AG09309 (cell line): ENCODE measurements at places on chromosomes 11 and 22.

GRCh38 chr11:36605221-36606216, 7.5 kb upstream of the RAG2 start:
- DNase-seq: no peak

DNA sequence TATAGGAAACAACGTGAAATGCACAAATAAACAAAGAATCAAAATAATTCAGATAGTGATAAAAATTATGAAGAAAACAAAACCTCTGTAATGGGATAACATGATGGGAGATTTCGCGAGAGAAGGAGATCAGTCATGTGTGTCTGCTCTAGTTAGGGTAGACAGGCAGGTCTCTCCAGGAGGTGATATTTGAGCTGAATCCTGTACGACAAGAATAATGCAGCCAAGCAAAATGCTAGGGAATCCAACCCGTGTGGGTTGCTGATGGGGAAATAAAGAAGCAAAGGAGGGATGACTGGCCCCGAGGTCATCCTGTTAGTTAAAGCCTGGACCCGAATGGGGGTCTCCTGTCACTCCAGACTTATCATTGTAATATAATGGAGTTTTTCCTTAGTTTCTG, 16.0 kb downstream of the MAML2 start:
- no peak for DNase-seq

DNA sequence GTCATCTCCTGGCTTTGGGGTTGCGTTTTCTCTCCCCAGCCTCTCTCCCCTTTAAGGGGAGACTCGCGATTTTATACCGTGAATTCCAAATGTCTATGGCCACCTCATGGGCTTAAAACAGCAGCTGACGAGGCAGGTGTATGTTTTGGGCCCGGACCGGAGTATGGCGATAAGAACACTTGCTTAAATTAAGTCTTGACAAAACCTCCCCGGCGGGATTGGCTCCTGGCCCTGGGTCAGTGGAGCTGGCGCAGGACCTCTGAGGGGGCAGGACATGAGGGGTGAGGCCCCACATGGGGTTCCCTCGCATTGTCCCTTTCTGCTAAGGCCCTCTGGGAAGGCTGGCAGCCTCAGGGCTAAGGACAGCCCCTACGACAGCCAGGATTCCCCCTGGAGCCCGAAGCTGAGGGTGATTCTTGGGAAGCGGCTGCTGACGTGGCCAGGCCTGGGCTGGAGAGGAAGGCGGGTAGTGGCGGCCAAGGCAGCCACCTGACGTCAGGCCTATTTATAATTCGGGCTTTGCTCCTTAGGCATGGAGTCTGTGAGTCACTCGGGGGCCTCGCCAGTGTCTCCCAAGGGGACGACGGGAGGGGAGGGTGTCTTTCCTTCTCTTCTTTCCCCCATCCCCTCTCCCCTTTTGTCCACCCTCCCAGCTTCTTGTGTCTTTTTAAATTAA, 12.7 kb downstream of the MYO18B start:
- peak; percentile 77 for DNase-seq

DNA sequence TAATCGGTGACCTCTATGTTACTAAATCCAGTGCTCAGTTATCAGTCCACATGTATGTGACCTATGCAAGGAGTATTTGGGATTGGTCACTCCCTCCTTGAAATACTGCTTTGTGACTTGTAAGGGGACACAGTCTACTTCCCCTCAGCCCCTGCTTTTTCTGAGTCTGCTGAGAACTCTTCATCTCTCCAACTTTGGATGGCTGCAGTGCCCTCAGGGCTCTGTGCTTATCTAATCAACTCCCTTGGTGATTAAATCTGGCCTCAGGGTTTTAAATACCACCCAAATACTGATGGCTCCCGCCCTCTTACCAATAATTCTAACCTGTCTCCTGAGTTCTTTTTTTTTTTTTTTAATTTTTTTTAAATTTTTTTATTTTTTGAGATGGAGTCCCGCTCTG, 40.2 kb downstream of the FAM118A start:
- no peak for DNase-seq

- DNase-seq: no peak
Observed at GRCh38 chr22:49170053-49170452, 657.6 kb downstream of the BRD1 start.

GRCh38 chr11:61901397-61901796, 10.1 kb upstream of the FADS3 start:
- no peak for DNase-seq

GRCh38 chr11:31246451-31247165, 122.9 kb downstream of the DCDC1 start:
- no peak for DNase-seq

DNA sequence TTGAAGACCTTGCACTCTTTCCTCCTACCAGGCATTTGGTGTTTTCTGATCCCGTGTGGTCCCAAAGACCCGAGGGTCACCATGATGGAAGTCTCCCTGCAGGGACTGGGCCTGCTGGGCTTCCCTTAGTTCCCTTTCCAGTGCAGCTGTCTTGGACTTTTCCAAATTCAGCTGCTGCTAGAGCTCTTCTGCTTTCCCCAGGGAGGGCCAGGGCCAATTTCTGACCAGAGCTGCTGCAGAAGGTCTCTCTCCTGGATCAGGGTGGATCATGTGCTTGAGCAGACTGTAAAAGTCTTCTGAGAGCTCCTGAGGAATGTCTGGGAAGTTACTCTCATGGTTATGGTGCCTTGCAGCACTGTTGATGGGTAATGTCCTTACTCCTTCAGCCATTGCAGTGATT, 23.2 kb downstream of the LDLRAD3 start:
- no peak for DNase-seq

- DNase-seq: no peak
Observed at GRCh38 chr22:22884010-22884887, 3.4 kb upstream of the IGLL5 start.

DNA sequence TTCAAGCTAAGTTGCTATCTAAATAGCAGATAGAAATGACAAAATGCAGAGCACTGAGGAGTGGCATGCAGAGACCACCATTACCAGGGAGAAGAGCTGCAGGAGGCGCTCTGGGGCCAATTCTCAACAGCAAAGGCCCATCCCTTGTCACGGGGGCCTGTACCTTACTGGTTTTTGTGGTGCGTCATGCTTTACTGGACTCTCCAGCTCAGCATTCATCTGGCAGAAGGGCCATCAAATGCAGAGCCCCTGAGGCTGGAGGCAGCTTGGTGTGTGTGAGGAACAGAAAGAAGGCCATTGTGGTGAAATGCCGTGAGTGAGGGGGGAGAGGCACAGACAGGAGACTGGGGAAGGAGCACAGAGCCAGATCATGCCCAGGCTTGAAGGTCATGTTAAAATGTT, 56.5 kb upstream of the NAV2 start:
- DNase-seq: no peak

- peak; percentile 18 for DNase-seq
Observed at GRCh38 chr11:34926831-34927132, 10.4 kb downstream of the PDHX start.

DNA sequence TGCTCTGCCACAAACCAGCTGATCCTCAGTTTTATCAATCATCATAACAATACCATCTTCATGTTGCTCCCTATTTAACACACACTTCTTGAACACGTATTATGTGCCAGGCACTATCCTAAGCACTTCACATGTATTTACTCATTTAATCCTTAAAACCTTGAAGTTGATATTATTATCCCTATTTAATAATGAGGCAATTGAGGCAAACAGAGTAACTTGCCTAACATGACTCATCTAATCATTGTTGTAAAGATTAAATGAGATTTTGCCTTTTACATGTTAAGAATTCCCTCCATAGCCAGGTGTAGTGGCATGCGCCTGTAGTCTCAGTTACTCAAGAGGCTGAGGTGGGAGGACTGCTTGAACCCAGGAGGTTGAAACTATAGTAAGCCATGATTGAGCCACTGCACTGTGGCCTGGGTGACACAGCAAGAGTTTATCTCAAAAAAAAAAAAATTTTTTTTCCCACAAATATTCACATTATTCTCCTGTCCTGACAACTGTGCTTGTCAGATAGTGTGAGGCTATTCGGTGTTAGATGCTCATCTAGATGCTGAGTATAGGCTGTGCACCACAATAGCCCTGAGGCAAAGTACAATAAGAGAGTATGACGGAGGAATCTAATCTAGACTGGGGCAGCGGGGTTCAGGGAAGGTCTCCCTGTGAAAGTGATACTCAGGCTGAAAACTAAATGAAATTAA, 13.4 kb downstream of the CKAP5 start:
- no peak for DNase-seq

GRCh38 chr11:125101596-125101995, 9.8 kb downstream of the TMEM218 start:
- no peak for DNase-seq

GRCh38 chr11:103609117-103610066, 427.0 kb upstream of the DDI1 start:
- DNase-seq: peak; percentile 85

GRCh38 chr22:17548010-17548755, 15.1 kb upstream of the SLC25A18 start:
- DNase-seq: no peak

DNA sequence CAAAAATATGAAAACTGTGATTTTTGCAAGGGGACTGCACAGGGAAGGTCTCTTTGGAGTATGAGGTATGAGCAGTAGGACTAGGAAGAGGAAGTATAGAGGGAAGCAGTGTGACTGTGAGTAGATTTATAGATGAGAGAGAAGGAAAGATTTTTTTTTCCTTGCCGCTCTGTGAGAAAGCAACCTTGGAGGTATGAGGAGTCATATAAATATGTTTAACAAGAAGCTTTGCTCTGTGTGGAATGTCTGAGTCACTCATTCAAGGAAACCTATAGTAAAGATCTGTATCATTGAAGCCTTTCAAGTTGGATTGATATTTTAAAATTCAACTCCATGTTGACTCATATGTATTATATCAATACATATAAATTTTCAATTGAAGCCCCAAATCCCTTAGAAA, 26.2 kb downstream of the DNHD1 start:
- peak; percentile 16 for DNase-seq

DNA sequence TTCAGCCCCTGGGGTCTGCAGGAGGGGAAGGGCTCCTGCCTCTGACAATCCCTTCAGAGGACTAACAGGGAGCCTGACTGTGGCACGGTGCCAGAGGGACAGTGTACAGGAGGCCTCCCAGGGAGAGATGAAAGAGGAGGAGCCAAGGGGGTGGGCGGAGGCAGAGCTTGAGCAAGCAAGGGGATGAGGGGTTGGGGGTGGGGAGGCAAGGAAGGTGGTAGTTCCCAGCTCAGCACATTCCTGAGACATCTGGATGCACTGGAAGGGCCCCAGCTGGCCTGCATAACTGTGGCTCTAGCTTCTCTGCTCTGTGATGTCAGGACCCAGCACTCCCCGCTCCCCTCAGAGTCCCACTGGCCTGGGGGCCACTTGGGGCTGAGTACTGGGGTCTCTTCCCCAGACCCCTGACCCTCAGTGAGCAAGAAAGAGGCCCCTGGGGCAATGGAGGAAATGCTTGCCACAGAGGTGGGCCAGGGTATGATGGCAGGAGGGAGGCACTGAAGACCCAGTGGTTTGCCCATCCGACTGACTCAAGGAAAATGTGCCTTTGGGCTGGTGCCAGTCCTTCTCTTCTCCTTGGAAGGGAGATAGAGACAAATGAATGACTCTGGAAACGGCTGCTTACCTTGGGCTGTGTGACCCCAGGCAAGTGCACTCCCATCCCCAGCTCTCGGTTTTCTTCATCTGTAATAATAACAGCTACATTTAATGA, 13.3 kb downstream of the CREB3L1 start:
- DNase-seq: peak; percentile 94

DNA sequence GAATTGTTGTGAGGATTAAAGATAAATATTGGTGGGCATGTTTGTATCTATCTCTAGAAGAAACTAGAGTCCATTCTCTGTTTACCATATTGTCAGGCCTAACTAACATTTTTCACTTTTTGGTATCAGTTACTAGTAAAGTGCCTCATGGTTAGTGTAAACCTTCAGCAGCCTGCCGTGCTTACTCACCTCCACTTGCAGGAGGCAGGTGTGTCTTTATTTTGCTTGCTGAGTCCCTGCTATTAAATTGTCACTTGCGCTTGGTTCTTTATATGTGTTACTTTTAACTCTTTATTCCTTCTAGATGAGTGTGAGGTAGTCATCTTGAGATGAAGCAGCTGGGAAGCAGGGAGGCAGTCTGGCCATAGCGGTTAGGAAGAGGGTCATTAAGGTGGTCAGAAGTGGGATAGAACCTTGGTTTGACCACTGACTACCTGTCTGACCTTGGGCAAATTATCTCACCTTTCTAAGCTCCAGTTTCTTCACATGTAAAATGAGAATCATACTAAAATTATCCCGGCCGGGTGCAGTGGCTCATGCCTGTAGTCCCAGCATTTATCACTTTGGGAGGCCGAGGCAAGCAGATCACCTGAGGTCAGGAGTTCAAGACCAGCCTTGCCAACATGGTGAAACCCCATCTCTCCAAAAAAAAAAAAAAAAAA, 21.2 kb downstream of the PPP6R3 start:
- DNase-seq: no peak

DNA sequence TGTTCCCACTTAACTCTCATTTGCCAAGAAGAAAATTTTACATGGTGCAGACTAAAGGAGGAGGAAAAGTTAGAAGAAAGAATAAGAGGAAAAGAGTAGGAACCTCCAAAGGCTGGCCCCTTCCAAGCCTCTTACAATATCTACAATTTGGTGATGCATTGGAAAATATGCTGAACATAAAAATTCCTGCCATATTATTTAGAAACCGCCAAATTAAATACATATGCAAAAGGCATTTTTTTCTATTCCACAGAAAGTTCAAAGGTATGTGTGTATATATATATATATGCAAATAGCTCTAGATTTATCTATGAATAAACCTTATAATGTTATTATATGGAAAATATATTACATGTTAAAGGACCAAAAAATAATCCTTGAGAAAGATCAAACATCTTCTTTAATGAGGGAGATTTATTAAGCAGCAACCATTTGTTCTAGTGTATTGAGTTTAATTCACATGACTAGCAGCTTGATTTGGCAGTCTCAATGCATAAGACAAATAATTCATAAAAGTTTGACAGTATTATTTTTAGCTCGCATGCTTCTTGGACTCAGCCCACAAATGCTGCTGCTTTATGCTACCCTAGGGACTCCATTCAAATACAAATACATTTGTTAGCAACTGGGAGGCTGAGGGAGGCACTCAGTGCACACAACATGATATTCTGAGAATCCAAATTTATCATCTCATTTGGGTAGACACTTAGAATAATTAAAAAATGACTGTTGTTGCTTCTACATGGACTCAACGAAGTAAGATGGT, 184.9 kb downstream of the SBF2 start:
- DNase-seq: peak; percentile 55

- DNase-seq: no peak
Observed at GRCh38 chr11:32081901-32082300, 9.0 kb upstream of the RCN1 start.

- DNase-seq: no peak
Observed at GRCh38 chr11:2573240-2574042, 126.4 kb downstream of the KCNQ1OT1 start.

GRCh38 chr11:120134931-120135228, 3.0 kb downstream of the TRIM29 start:
- no peak for DNase-seq
